ENCODE measurements at places on chromosomes 7 and 10.

DNA sequence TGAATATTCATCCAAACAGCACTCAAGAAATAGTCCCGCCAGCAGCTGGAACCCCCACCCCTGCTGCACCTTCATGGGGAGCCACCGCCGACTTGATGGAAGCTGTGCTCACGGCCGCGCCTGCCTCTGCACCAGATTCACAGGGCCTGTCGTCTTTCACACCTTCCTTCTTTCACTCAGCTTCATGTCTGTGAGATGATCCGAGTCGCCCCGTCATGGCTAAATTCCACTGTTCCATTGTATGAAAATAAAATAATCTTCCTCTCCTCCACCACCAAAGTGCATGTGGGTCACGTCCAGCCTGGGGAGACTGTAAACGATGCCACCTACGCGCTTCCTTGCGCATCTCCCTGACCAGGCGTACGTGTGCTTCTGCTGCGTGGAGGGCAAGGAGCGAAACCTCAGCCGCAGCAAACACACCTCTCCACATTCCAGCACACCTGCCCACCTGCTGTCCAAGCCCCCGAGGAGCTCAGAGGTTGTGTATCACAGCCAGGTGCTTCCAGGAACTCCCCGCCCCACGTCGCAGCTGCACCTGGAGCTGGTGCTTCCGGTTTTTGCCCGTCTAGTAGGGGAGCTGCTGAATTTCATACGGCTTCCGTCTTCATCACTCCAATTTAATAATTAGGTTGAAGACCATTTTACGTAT, 137.0 kb downstream of the PTPRN2 start:
- no peak for DNase-seq

- no peak for DNase-seq
Measured at GRCh38 chr10:34408956-34409355, 406.1 kb downstream of the PARD3 start.

GRCh38 chr7:8305625-8306388, 43.8 kb upstream of the ICA1 start:
- no peak for DNase-seq

GRCh38 chr10:118751265-118751664, 3.5 kb downstream of the CACUL1 start:
- no peak for DNase-seq

- peak; percentile 34 for DNase-seq
Measured at GRCh38 chr7:77438131-77438530, 22.0 kb upstream of the GSAP start.

GRCh38 chr7:151876899-151877777, at the start of gene PRKAG2:
PRKAG2 (minus strand) TSS chr7:151877115; CDS start chr7:151876620, 495 bp downstream.
- peak; percentile 29 for DNase-seq

GRCh38 chr7:133807624-133808492, 319.3 kb upstream of the LRGUK start:
- no peak for DNase-seq

- peak; percentile 46 for DNase-seq
Measured at GRCh38 chr7:3065724-3066143, 22.1 kb upstream of the CARD11 start.

DNA sequence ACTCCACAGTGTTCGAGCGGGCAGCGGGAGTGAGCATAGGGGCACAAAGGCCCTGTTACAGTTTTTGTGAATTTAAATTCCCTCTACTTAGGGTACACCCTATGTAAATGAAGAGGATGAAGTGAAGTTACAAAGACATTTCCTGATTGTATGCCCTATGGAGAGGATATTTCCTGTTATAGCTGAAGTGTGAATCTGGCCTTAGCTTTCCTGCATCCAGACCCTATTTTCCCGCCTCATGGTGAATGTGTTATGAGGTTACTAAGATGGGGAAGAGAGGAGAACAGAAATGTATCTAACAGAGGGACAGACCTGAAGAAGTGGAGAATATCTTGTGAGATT, 37.8 kb upstream of the COMMD3 start:
- DNase-seq, result no peak

DNA sequence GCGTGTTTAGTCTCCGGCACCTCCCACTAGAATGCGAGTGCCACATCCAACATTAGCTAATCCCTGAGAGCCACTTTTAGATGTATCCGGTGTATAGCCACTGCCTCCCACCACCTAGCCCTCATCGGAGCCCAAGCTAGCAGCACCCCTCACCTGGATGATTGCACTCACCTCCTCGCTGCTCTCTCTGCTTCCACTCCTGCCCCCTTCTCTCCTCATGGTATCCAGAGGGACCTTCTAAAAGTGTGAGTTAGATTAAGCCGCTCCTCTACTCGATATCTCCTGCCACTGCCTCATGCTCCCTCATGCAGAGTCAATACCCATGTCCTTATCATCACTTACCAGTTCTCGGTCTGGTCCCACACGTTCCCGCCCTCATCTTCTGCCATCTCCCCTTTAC, 125.3 kb downstream of the RAB11FIP2 start:
- DNase-seq, result peak; percentile 47

DNA sequence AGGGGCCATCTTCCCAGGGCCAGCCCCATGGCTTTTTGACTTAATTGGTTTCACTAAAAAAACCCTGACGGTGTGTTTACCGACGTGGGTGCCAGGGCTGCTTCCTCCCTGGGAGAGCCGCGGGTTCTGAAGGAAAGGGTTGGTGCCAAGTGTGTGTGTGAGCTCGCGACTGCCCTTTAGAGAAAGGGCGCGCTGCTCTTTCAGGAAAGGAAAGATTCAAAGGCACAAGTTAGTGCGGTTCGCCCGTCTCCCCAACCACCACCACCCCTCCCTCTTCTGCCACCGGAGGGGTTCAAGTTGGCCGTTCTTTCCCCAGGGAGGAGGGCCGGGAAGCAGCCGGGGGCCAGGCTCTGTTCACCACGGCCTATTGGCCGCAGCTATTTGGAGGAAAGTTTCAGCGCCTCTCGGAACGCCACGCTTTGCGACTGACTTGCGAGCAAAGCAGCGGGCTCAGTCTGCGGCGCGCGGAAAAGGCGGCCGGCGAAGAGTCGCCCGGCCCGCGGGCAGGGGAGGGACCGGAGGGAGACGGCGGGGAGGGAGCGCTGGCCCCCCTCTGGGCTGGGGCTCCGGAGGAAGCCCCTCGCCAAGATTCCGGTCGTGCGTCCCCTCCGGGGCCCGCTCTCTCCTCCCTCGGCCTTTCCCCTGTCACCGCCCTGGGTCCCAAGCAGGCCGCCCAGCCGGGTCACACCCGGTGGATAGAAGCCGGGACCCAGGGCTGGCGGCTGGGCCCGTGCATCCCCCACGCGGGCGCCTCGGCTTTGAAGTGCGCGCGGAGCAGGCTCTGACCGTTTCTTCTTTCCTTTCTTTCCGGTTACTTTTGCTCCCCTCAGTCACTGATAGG, 165.9 kb upstream of the PPP1R3A start:
- peak; percentile 61 for DNase-seq

DNA sequence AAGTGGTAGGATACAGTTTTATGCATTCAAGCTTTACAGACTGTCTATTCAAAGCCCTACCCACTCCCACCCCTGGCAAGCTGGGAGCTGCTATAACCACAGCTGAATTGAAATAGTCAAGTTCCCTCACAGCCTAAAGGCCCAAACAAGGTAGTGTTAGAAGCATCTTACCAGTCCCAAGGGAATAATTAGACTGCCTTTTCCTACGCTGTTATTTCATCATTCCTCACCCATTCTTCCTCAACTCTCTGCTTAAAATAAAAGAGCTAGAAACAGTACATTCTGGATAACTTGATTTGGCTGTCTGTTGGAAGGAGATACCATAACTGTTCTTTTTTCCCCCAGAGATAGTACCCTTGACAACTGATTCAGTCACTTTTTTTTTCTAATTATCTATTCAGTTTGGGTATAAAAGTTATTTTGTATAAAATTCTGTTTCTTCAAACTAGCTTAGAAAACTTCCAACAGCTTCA, 54.0 kb downstream of the RAPGEF5 start:
- peak; percentile 49 for DNase-seq

DNA sequence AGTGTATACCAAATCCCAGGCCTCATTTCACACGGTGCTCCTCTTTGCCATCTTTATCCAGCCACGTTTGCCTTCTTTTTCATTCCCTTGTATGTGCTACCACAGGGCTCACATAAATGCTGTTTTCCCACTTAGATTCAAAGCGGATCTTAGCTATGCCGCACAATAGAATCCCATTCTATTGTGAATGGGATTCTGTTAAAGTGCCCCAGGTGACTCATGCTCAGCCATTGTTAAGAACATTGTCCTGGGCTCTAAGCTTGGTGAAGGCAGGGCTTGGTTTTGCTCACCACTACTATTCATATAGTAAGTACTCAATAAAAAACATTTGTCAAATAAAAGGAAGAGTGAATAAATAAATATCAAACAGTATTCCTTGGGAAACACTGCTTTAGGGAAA, 72.3 kb upstream of the PHYHIPL start:
- no peak for DNase-seq

- DNase-seq, result peak; percentile 21
Measured at GRCh38 chr10:118042336-118042735, 4.4 kb downstream of the RAB11FIP2 start.

GRCh38 chr7:88789480-88790064, 6.0 kb downstream of the TEX47 start:
- peak; percentile 68 for DNase-seq

GRCh38 chr10:6402960-6403359, 177.1 kb downstream of the PRKCQ start:
- DNase-seq, result no peak

DNA sequence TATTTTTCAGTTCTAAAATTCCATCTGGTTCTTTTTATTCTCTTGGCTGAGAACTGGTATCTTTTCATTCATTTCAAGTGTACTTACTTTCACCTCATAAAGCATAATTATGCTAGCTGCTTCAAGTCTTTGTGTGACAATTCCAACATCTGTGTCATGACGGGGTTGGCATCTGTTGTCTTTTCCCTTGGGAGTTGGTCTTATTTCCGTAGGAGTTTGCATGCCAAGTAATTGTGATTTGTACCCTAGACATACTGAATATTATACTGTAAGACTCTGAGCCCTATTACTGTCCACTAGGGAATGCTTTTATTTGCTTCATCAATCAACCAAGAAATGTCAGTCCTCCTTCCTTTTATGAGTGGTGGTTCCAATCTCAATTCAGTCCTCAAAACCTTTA, 24.6 kb upstream of the HUS1 start:
- no peak for DNase-seq

DNA sequence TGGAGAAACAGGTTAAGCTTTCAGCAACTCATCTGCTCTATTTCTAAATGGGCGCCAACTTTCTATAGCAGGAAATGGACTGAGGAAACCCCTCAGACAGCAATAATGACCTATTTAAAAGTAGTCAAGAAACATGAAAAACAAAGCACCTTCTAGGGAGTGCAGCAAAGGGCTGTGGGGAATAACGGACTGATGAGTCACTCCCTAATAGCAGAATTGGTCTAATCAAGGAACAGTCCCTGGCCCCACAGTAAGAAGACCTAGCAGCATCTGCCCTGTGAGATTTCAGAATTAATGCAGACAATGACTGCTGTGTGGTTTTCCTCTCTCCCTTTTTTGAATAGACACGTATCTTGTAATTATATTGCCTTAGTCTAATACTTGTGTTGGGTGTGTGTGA, 602.9 kb downstream of the IPMK start:
- DNase-seq, result no peak

- DNase-seq, result no peak
Measured at GRCh38 chr10:59770689-59771088, 17.4 kb upstream of the MRLN start.

DNA sequence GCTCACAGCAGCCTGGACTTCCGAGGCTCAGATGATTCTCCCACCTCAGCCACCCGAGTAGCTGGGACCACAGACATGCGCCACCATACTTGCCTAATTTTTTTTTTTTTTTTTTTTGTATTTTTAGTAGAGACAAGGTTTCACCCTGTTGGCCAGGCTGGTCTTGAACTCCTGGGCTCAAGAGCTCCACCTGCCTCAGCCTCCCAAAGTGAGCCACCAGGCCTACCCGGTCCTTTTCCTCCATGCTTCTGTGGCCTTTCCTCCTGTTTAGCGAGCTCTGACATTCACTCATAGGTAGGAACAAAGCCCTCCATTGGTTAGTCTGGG, 50.1 kb upstream of the SRPK2 start:
- DNase-seq, result no peak

DNA sequence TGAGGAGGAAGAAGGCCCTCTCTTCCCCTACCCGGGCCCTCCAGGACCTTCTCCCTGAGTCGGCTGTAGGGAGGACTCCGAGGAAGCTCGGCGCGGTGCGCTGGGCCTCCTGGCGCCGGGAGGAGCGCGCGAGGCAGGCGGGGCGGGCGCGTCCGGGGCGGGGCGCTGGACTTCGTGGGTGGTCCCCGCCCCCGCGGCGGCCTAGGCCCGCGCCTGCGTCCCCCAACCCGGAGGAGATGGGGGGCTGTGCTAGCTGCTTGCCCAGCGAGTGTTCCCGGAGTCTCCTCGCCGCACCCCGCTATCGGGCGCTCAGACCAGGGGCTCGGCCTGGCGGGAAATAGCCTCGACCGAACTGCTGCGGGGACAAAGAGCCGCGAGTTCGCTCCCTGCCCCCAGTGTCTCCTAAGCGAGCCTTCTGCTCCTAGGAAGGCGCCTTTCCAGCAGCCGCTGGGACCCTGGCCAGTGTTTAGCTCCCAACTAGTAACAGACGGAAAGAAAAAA, 19.2 kb upstream of the SMO start:
- DNase-seq, result no peak

Data from OCI-M1 (cell line).